ENCODE measurements at places on chromosomes 4 and X. TPM values are rescaled to one million over a fixed set of nuclear protein-coding genes. Genes with fewer than 3 reads are reported as not detected.

The ZCCHC18 gene
- not detected for total RNA-seq

DNA sequence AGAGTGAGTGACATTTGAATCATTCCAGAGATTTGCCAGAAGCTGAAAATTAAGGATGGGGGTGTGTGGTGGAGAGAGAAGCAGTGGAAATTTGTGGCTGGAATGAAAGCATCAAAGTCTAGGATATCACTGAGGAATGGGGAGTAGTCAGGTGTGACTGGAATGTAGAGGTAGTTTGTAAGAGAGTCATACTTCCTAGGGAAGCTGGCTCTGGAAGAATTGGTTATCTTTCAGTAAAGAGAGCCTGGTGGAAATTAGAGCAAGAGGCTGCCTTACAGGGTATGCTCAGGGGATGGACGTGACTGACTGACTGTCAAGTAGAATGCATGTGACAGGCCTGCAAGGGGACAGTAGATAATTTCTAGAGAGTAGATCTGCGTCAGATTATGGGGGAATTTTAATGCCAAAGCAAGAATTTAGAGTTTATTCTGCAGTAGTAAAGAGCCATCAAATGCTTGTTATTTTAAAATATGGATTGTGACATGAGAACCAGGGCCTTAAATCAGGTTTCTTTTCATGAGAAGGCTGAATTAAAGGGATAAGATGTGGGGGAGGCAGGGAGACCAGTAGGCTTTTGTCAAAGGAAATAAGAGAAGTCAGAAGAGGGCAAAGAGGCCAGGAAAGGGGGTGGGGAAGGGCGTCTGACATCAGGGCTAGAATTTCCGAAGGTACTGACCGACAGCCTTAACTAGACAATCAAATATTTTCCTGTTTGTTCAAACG lies 109.9 kb downstream of the AFF1 start:
- DNase-seq: no peak

- DNase-seq: no peak
These were observed 8.6 kb upstream of the IL9R start for GRCh38 chrX:155988859-155989258.

DNA sequence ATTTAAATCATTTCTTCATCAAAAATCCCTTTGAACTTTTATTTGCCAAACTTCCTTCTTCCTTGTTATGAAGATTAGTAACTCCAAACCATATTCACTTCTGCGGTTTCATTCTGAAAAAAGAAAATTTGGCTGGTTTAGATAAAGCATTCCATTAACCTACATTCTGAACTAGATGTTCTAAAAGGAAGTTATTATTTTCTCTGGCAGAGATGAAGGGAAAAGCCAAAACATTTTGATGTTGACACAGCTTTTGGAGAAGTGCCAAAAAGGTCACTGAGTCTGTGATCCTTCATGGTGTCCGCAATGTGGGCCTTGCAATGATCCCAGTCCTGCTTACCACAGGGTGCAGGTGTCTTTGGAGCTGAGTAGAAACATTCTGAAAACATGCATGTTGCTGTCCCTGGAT lies 36.0 kb downstream of the CXCL8 start:
- DNase-seq: peak; percentile 60

DNA sequence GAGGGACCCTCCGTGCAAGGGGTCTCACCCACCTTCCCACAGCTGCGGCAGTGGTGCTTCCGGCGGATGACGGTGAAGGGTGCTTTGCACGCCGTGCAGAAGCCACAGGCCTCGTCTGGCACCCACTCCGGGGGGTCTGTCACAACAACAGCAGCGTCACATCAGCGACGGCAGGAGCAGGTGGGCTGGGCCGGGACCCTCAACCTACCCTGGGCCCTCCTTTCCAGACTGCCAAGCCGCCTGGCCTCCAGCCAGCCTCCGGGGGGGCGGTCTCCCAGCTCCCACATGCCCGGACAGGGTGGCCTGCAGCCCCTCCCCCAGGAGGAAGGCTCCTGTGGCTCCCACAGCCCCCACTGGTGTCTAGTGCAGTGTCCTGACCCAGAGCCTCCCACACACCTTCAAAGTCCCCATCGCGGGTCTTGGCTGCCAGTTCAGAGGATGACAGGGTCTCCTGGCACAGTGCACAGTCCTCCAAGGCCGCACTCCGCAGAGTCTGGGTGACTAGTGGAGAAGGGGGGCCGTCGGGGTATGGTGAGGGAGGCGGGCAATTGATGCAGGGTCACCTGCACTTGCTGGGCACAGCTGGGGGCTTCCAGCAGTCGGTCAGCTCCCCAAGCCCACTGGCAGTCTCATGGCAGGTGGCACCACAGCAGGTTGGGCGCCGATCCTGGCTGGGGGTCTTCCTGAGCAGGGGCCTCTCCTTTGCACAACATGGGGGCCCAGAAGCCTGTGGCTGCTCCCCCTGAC lies 9.5 kb upstream of the MXD4 start:
- DNase-seq: no peak

DNA sequence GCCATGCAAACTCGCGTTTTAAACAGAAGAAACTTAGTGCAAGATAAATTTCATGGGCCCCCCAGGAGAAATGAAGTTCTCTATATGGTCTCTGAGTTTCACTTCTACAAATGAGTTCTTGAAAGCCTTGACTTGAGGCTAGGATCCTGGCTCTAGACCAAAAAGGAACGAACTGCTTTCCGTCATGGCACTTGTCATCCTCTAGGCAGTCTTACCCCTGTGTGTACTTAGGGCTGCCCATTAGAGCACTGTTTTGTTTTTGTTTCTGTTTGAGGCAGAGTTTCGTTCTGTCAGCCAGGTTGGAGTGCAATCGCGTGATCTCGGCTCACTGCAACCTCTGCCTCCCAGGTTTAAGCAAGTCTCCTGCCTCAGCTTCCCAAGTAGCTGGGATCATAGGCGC lies 29.0 kb downstream of the RNF4 start:
- DNase-seq: no peak

DNA sequence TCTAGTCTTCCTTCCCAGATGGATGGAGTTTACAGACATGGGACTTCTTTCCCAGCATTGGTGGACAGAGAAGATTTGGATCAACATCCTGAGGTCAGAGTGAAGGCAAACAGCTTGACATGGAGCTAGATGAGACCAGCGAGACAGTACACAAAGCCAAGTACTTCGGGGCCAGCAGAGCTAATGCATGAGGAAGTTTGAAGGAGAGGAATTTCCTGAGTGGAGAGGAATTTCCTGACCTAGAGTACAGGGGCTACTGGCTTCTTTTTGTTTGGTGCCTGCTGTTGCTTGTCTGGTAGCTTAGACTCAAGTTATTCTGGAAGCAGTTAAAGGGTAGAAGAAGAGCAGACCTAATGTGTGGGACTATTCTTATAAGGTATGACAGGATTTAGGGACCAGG lies 69.1 kb upstream of the EOLA2 start:
- DNase-seq: no peak

DNA sequence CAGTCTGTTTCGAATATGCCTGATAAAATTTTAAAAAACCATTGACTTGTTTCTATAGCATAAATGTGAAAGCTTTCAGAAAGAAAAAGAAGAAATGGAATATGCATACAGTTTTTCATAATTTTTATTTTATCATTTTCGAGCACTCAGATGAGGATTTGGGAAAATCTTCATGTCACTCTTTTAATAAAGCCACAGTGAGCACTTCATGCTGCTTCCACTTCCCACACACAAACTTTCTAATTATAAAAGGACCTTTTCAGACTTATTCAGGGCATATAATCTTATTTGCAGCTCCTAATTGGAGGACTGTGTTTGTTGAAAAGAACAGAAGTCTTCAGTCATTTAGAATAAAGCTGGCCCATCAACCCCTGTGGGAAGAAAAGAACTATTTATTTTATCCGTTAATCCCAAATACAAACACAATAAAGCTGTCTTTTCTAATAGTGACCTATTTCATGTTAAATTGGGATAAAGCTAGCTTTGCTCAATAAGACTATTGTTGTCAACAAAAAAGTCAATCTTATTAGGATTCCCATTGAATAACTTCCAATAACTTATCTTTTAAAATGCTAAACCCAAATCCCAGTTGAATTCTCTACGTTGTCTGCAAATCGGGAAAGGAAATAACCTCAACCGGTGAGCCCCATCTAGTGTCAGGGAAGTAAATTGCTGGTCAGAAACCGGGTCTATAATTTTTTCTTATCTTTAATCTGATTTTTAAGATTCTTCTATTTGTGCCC lies 211.5 kb downstream of the PDGFRA start:
- no peak for DNase-seq

GRCh38 chrX:72027914-72028307 lies 103.8 kb downstream of the RTL5 start:
- no peak for DNase-seq

Data from stomach (tissue), 19 donors.